CMK (cell line): ENCODE measurements at places on chromosomes 6 and 20.

GRCh38 chr6:109653264-109653663, 37.7 kb downstream of the AK9 start:
- DNase-seq: no peak

DNA sequence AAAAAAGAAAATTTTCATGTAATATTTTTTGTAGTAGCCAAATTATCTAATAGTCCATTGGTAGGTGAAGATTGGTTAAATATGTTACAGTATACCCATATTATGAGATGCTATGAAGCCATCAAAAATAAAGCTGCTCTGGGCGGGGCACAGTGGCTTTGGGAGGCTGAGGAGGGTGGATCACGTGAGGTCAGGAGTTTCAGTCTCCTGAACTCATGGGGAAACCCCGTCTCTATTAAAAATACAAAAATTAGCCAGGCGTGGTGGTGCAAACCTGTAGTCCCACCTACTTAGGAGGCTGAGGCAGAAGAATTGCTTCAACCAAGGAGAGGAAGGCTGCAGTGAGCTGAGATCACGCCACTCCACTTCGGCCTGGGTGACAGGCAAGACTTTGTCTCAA, 360.5 kb downstream of the KIF16B start:
- no peak for DNase-seq

DNA sequence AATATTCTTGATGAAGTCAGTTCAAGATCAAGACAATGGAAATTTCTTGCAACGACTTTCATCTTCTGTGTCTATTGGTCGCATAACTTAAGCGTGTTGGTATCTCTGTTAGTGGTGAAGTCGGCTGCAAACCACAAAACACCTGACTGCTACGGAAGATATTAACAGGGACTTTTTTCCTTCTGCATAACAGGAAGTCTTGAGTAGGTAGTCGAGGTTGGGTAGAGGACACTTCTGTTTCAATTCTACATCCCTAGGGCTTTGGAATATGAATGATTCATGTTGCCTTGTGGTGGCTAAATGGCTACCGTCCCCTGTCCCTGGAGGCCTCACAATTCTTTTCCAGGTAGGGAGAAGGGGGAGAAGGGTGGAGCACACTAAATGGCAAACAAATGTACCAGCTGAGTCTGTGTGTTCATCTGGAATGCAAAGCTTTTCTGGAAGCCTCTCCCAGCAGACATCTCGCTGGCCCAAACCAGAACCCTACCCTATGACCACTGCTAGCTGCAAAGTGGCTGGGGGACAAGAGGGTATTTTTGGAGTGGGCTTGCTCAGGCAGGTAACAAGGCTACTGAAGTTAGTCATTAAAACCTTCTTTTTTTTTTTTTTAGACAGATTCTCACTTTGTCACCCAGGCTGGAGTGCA, 34.6 kb upstream of the NKX2-2 start:
- DNase-seq: no peak

- no peak for DNase-seq
Observed at GRCh38 chr20:23507346-23507745, 16.4 kb downstream of the CST8 start.

- DNase-seq: no peak
Observed at GRCh38 chr6:159279790-159280277, 110.6 kb downstream of the FNDC1 start.

DNA sequence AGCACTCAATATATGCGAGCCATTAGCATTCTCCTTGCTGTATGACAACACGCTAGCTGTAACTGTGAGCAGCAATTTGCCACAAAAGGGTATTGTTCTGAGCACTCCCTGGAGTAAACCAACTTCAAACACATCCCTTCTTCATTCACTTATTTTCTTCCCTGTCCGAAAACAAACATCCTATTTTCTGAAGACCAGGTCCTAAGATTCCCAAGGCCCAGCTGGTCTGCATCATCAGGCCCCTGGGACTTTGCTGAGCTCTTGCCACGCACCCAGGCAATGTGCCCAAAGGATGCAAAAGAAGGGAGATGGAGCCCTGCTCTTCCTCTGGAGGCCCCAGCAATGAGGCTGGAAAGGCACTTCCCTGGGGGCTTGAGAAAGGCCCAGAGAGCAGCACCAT, 118.1 kb downstream of the PREX1 start:
- DNase-seq: no peak

DNA sequence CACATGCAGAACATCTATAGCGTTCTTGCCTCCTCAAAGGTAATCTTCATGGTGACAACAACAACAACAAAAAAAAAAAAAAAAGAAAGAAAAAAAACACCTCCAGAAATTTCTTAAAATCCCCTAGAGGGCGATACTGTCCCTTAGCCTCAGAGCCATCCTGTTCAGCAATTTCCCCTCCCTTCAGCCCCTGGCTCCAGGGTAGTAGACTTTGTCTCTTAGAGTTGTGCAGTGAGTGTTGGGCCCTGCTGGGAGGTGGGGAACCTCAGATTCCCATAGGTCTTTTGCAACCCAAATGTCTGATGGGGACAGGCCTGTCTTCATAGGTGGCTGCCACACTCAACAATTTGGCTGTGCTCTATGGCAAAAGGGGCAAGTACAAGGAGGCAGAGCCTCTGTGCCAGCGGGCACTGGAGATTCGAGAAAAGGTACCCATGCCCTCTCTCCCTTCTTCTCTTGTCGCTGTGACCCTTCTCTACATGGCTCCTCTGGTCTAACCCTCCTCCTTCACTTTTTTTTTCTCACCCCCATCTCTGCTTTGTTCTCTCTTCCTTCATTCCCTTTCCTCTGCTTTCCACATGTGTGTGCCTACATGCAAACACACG, 6.0 kb upstream of the PTK7 start:
- DNase-seq: no peak

GRCh38 chr20:37758332-37758731, 64.5 kb downstream of the CTNNBL1 start:
- DNase-seq: no peak

DNA sequence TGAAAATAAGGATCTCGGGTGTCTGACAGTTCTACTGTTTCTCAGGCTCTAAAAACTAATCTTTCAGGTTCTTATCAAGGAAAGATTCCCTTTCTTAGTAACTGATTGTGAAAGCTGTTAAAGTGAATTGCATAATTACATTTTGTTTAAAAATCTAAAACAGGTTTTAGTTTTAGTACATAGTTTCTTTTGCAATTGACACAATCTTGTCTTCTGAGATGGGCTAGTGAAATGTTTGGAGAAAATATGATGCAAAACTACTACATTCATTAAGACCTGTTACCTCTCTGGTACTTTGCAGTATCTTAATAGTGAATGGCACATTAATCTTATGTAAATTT, 298.4 kb downstream of the UTRN start:
- no peak for DNase-seq

GRCh38 chr6:99402448-99402847, 8.5 kb upstream of the COQ3 start:
- no peak for DNase-seq

- no peak for DNase-seq
Observed at GRCh38 chr6:4751823-4752464, 24.3 kb upstream of the CDYL start.

DNA sequence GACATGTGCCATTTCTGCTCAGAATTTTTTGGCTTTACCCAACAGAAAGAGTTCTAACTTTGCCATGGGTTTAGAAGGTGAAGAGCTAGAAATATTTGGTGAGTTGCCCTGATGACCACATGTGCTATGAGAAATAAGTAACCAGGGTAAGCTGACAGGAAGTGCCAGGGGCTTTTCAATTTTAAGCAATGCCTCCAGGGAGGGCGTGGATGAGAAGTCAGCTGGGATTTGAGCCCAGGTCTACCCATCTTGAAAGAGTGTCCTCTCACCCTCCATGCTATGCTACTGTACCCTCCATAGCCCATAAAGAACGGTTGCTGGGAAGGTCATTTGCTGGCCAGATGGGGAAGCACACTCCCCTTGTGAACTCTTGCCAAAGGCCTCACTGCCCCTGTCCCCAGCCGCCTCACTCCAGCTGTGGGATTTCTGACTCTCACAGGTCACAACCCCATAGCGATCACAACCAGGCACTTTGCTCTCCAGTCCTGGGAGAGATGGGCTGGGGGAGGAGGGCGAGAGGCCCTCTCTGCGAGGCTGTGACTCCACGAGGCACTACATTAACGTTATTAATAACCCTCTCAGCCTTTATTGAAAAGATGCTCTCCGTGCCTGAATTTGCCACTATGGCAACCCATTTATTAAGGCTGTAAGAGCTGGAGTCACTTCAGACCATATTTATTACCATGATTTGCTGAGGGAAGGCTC, 291.1 kb downstream of the DHX35 start:
- no peak for DNase-seq

DNA sequence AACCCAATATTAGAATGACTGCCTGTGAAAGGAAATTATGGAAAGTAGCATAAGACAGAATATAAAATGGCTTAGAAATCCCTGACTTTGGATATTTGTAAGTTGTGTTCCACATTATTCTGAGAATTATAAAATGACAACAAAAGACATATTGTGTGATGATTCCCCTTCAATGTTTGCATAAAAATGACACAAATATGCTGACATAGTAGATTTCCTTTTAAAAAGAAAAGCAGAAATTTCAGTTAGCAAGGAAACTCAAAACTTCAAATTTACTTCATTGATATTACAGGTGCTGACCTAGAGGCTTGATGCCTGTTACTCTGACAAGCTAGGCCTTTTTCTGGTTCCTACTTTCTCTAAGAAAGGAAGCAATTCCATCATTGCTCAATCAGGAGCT, 816.9 kb upstream of the HS3ST5 start:
- DNase-seq: no peak

GRCh38 chr6:21429291-21429690, 164.3 kb upstream of the SOX4 start:
- DNase-seq: no peak

DNA sequence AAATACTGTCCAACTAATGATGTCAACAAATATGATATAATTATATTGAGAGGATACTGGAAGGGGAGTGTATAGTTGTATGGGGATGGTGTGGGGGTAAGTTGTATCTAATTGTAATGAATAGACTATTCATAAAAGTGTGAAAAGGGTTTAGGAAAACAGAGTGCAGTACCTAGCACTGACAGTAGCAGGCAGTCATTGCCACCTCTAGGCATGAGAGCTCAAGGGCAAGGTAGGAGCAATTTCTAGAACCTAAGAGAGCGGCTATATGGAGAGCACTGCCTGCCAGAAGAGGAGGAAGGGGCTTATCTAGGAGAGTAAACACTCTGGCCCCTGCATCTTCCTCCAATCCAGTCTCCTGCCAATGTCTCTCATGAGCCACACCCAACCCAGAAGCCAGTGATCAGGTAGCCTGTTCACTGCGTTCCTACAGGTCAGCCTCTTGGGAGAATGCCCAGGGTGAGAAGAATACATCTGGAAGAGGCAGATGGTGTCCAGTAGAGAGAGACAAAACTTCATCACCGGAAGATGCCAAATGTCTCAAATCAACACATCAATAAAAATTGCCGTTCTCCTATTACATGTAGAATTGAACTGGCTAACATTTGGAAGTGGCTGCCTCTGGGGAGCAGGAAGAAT, 200.0 kb downstream of the LY86 start:
- no peak for DNase-seq

- no peak for DNase-seq
Observed at GRCh38 chr6:41901882-41902519, 6.8 kb upstream of the USP49 start.

DNA sequence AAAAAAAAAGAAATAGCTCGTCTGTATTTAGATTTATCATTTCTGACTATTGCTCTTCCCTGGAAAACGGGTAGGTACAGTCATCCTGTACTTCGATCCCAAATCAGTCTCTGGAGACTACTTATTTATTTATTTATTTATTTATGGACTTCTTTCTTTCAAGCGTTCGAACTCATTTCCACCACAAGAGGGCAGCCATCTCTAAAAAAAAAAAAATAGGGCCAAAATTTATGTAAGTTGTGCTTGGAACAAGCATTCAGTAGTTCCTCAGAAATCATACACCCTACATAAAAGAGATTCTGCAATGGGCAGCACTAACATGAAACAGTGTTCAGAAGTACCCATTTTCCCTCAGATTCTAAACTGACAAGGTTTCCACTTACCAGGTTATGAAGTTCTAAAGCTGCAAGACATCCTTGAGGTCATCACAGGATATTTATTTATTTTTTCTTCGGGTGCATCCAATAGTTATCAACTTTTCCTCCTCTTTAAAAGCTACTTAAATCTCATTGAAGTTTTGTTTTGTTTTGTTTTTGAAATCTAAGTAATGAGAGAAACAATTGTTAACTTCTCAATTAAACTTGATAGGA, 1.9 kb upstream of the BMP2 start:
- no peak for DNase-seq

GRCh38 chr6:139473731-139474130, 99.3 kb upstream of the CITED2 start:
- no peak for DNase-seq

DNA sequence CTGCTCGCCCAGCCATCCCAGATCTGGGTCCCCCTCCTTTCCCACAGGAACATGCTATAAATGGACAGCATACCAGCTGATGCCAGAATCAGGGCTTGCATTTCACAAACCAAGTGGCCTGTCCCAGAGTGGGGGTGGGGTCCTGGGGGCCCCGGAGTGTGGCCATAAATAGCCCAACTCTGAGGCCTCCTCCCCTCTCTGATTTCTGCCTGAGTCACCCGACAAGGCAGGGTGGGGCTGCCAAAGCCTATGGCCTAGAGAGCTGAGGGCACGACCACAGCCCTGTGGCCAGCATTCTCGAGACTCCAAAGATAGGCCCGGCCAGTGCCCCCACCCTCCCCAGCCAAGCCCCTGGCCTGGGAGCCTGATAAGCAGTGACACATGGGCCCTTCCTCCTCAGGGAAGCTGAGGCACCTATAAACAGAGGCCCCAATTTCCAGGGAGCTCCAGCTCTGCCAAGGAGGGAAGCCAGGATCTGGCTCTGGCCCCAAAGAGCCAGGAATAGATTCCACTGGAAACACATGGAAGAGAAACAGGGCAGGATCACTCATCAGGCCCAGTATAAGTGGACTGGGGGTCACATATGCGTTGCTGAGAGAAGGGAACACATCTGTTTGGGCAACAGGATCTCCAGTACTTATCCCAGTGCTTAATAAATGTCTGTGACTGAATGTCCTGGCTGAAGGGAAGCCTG, 20.3 kb downstream of the SNTA1 start:
- no peak for DNase-seq

- no peak for DNase-seq
Observed at GRCh38 chr6:118625833-118626232, 25.6 kb downstream of the CEP85L start.

DNA sequence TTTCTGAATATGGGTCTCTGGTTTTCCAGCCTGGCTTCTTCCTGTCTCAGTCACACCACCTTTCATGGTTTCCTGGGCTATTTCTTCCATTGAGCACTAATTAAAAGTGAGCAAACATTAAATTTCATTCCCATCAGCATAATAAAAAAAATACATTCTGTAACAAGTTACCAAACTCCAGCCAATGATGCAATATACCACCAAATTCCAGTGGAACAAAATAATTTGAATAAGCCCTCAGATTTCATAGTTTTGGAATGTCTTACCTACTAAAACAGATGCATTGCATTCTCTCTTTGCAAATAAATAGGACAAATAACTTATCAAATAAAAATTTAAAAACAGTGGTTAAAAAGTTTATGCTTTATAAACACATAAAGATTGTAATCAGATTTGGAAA, 97.8 kb upstream of the PRDM1 start:
- no peak for DNase-seq

- no peak for DNase-seq
Observed at GRCh38 chr20:3121271-3121911, 36.9 kb upstream of the AVP start.
